ENCODE measurements at places on chromosomes 13 and 19. TPM values are rescaled to one million over a fixed set of nuclear protein-coding genes. Genes with fewer than 3 reads are reported as not detected.

Gene CD33
- polyA plus RNA-seq: 1.3 TPM

Gene LAIR2
- not detected for polyA plus RNA-seq

Gene SHANK1
- polyA plus RNA-seq: 0.14 TPM

Gene ZNF414
- 10.4 TPM for polyA plus RNA-seq

Gene F10
- polyA plus RNA-seq: 2.0 TPM

GRCh38 chr19:41521931-41522555 is 53.9 kb upstream of the CEACAM21 start:
- DNase-seq: no peak

DNA sequence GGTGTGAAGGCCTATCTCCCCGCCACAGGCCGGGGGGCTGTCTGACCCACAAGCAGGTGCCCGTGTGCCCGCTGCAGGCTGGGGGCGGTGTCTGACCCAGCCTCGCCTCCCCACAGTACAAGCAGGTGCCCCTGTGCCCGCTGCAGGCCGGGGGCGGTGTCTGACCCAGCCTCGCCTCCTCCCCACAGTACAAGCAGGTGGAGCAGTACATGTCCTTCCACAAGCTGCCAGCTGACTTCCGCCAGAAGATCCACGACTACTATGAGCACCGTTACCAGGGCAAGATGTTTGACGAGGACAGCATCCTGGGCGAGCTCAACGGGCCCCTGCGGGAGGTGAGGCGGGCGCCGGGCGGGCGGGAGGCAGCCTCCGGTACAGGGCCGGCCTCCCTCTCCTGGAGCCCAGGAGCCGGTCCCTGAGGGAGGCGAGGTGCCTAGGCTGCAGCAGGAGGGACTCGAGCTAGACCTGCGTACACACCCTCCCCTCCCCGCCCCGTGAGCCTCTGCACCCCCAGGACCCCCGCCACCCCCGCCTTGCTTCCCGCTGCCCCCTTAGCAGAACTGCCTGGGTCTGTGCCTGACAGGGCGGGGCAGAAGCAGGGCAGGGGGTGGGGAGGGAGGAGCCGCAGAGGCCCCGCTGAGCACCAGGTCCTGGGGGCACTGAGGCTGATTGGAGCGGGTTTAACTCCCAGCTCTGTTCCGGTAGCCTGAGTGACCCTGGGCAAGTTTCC is 20.6 kb downstream of the HCN2 start:
- DNase-seq: no peak

GRCh38 chr13:101626925-101627555 is 174.6 kb downstream of the ITGBL1 start:
- no peak for DNase-seq

GRCh38 chr19:16135430-16136127 is 7.9 kb upstream of the HSH2D start:
- DNase-seq: no peak

Data from psoas muscle (tissue), 8 donors.